ENCODE measurements at places on chromosomes 2 and 18.

DNA sequence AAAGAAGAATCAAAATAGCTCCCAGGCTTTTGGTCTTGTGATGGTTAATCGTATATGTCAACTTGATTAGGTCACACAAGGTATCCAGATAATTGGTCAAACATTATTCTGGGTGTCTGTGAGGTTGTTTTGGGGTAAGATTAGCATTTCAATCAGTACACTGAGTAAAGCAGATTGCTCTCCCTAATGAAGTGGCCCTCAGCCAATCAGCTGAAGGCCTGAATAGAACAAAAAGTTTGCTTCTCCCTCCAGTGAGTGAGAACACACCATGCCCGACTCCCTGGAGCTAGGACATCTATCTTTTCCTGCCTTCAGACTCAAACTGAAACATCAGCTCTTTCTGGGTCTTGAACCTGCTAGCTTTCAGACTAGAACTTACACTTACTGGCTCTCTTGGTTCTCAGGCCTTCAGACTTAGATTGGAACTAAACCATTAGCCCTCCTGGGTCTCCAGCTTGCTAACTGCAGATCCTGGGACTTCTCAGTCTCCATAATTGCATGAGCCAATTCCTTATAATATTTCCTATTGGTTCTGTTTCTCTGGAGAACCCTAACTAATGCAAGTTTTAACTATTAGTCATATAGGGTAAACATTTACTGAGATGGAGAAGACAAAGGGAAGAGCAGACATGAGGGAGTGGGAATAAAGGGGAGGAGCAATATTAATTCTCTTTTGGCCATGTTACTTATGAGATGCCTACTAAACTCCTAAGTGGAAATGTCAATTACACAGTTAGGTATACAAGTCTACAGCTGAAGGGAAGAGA, 25.5 kb downstream of the LNPK start:
- no peak for DNase-seq

DNA sequence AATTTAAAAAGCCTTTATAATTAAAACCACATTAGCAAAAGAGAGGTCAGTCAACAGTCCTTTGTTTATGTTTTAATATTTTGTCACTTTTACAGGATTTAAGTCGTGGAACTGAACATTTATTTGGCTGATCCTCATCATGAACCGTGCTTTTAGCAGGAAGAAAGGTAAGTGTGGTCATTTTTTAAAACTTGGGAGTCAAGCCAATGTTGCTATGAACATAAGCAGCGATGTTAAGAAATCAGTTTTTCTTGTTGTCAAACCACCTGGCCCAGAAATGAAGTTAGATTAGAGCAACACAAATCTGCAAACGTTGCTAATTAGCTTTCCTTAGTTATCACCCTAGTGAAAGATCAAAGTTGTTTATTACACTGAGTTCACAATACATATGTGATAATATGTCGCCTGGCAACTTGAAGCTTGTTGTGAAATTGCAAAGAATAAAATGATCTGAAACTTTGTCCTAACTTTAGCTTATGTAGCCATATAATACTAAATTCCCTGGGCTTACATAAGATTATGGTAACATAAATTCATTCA, 186.0 kb downstream of the GULP1 start:
- DNase-seq, result no peak

- no peak for DNase-seq
Measured at GRCh38 chr2:46337208-46337994, 40.2 kb downstream of the EPAS1 start.

- no peak for DNase-seq
Measured at GRCh38 chr2:66547887-66548286, 113.0 kb downstream of the MEIS1 start.

GRCh38 chr18:31204166-31204565, 41.5 kb upstream of the DSC1 start:
- DNase-seq, result no peak

DNA sequence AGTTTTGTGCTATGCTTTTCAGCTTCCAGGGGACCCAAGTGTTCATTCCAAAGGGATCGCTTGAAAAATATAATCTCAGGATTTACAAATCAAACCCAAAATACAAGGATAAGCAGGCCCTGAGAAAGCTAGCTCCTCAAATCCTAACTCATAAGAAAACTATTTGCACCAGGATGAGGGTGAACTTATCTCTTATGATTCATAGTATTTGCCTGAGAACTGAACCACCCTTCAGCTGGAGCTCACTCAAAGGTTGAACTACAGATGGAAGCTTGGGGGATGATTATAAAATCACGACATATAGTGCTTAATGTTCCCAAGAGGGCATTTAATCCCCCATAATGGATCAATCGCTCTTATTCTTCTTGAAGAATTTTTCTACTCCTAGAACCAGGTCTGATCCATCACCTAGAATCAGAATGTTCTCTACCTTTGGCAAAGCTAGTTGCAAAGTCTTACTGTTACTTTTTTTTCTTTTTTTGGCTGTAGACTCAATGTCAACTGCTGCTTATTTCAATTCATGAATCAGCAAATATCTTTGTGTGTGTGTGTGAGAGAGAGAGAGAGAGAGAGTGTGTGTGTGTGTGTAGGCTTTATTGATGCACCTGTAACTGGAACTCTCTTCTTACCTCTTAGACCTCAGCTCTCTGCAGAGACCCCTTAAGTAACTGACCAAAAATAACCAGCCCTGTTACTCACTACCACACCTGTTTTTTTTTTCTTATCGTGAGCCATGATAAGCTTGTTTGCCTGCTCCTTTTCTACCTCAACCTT, 44.8 kb downstream of the ARL4C start:
- no peak for DNase-seq

GRCh38 chr2:226030369-226030768, 630.9 kb downstream of the NYAP2 start:
- peak; percentile 10 for DNase-seq

DNA sequence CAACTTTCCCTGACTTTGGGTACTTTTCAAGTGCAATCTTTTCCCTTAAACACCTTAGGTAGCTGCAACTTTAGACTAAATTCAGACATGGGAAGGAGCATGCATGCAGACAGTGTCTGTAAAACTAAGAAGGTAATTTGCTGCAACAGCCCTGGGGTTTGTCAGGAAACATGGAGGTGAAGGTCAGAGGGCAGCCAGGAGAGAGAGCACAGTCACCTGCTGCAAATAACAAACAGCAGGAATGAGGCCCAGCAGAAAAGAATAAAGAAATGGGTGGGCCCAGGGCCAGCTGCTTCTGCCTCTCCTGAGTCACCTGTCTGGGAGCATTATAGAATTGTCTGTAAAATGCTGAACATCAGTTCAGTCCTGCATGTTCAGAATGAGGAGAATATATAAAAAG, 35.2 kb downstream of the MTHFD2 start:
- no peak for DNase-seq

DNA sequence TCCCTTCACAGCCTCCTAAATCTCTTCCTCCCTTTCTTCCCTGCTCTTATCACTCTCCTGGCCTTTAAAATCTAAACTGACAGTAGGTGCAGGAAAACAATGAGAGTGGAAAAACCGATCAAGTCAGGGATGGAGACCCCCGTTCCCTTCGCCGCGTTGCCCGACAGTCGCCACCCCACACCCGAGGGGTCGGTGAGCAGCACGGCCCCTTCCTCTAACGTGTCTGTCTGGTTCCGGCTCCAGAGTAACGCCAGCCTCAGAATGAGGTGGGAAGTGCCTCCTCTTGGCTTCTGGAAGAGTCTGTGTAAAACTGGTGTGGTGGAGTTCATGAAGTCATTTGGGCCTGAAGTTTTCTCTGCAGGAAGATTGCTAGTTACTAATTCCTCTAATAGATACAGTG, 138.6 kb downstream of the NFATC1 start:
- no peak for DNase-seq
